Endothelial cell of umbilical vein (primary cell): ENCODE measurements at places on chromosomes 16 and 17. TPM values are rescaled to one million over a fixed set of nuclear protein-coding genes. Genes with fewer than 3 reads are reported as not detected.

GRCh38 chr16:77897129-77897437 is 108.7 kb downstream of the VAT1L start:
- no peak for DNase-seq
- no peaks in the 10 kb centered on the region for H3K36me3 ChIP-seq
- H3K4me3 ChIP-seq = no peak overlapping the region
- H3K27ac ChIP-seq = no peak overlapping the region
- no peaks in the 10 kb centered on the region for H3K27me3 ChIP-seq

The OR3A3 gene
- polyA plus RNA-seq = not detected in 2 replicates

The NETO2 gene
- polyA plus RNA-seq = 15.5 and 18.4 TPM in 2 replicates

The KRTAP1-5 gene
- not detected in 2 replicates for polyA plus RNA-seq

The TBC1D3K gene
- not detected in 2 replicates for polyA plus RNA-seq
